Activated naive CD4-positive, alpha-beta T cell treated with anti-CD3 and anti-CD28 coated beads, Interleukin-2, amount 10 ng/mL, durations not matched to agents 7 days and 5 days (primary cell): ENCODE measurements at places on chromosomes 2 and 18.

GRCh38 chr18:47528343-47528742 lies 276.9 kb upstream of the SKOR2 start:
- no peak for DNase-seq

DNA sequence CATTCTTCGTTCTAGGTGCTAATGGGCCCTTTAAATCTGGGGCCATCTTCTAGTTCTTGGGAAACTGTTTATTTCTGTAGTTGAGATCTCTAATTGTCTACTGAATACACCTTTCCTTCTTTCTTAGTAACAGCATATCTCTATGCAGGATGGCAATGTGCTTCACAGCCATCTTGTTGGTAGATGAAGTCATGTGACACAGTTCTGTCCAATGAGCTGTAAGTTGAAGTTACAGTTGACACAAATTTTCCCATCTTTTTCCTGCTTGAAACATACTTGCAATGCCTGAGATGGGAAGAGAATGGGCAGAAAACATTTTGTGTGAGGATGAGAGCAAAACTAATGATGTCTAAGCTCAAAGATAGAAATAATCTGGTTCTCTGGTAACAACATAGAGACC lies 57.3 kb upstream of the PHLPP1 start:
- no peak for DNase-seq

GRCh38 chr18:2612996-2613395 lies 41.6 kb downstream of the NDC80 start:
- no peak for DNase-seq

GRCh38 chr2:127066942-127067341 lies 40.0 kb downstream of the BIN1 start:
- DNase-seq: no peak

DNA sequence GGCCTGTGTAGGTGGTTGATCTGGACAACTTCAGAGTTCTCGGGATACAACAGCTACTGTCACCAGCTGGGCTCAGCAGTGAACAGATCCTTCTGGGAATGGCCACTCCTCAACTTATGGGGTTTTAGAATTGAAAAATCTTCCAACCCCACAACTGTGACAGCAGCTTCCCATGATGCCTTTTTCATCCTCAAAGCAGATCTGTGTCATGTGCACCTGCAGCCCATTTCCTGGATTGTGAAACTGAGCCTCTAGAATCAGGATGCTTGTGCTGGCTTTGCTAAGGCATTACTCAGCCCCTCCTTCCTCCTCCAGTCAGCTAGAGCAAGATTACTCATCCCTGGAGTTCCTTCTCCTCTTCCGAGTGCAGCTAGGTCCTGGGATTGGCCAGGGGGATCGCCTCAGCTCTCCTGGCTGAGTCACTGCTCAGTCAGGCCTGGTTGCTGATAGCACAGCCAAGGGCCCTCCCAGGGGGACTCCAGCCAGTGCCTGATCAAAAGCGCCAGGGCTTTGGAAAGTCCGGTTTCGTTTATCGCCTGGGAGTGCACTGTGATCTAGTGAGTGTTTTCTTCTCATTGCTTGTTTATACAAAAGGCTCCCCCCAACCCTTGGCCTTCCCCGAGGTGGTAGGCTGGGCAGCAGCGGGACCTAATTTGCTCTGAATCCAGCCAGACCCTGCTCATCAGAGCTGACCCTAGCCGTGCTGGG lies 2.4 kb upstream of the LPIN1 start:
- peak; percentile 76 for DNase-seq

GRCh38 chr2:48343571-48344440 lies 186.1 kb upstream of the STON1 start:
- no peak for DNase-seq

DNA sequence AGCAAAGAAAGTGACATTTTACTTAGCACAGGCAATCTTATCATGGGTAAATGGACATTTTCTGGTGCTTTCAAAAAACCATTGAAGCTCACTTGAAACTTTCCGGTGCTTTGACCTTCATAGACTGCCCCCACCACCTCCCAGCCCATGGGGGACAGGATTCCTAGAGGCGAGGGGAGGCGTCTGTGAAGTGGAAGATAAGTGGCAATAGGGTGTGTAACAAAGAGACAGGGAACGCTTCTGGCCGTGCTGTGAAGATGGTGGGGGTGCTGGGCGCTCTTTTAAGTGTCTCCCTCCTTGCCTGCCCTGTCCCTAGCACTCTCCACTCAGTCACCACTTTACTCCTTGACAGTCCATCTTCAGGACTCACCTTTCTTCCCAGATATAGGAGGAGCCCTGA lies 23.4 kb upstream of the GMPPA start:
- DNase-seq: no peak

GRCh38 chr2:42614838-42615237 lies 46.4 kb downstream of the MTA3 start:
- DNase-seq: no peak

DNA sequence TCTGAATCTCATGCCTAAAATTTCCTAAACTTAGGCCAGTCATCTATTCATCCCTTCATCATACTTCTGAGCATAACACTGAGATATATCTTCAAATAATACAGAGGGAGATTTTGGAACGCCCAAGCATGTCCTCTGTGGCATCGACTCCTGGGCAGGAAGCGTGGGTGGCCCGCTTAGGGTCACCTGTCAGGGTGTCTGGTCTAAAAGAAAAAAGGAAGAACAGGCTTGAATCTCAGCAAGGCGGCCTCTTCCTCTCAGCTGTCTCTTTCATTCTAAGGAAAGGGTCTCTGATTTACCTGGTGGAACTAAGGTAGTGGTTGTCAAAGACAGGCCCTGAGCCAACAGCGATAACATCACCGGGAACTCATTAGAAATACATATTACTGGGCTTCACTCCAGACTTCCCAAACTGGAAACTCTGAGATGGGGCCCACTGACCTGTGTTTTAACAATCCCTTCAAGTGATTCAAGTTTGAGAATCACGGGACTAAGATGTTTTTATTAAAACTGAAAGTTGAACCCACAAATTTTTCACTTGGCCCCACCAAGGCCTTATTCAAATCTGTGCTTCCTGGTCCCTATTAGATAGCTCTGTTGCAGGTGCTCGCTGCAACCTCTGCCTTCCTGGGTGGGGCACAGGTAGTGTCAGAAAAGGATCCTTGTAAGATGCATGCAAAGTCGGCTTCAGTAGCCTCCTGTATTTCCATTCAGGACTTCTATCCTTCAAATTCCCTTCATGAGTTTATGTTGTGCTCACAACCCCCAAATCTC lies 162.3 kb upstream of the CCDC68 start:
- DNase-seq: no peak

DNA sequence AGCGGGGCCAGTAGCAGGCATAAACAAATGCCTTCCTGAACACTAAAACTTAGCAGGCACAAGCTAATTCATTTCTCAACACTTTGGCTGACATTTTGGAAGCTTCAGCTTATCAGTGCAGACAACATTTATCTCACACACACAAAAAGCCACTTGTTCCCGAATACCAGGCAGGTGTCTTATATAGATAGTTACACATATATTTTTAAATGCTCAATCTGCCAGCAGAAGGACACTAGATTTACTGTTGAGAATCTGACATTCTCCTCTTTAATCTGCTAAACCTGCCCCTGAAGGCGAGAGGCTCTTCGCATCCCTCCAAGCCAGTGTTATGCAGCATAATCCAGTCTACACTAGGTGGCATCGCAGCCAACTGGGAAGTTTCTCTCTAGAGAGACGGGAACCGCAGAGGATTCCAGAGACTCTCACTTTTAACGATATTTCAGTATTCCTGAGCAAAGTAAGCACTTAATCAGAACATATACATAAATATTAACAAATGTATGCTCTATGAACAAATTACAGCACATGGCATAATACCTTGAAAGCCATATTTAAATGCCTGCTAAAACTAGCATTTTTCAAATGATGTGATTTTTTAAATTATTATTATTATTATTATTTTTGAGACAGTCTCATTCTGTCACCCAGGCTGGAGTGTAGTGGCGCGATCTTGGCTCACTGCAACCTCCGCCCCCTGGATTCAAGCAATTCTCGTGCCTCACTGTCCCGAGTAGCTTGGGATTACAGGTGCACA lies 90.2 kb upstream of the SCG2 start:
- DNase-seq: no peak

- DNase-seq: no peak
These were observed 1526.0 kb downstream of the LRP1B start for GRCh38 chr2:140604788-140605187.

- no peak for DNase-seq
These were observed 9.6 kb downstream of the CPLX4 start for GRCh38 chr18:59308938-59309260.

GRCh38 chr2:3212984-3213383 lies 164.6 kb downstream of the EIPR1 start:
- DNase-seq: no peak

- no peak for DNase-seq
These were observed 1802.2 kb upstream of the PIK3C3 start for GRCh38 chr18:40152859-40153258.

DNA sequence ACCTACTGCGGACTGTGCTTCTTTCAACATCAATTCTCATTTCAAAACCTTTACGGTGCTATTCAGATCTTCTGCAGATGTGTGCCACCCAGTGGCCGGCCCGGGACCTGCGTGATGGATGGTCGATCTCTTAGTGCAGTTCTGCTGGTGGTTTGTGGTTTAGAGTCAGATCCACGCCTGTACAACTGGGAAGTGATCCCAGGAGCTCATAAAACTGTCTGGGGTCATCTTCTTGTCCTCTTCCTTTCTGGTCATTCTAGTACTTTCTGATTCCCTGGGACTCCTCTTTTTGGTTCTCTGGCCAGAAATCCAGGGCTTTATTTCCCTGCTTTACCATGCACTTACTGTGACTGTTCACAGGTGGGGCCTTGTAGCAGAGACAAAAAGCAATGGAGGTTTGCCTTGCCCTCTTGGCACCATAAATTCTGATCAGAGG lies 15.8 kb upstream of the SELENOI start:
- peak; percentile 91 for DNase-seq

DNA sequence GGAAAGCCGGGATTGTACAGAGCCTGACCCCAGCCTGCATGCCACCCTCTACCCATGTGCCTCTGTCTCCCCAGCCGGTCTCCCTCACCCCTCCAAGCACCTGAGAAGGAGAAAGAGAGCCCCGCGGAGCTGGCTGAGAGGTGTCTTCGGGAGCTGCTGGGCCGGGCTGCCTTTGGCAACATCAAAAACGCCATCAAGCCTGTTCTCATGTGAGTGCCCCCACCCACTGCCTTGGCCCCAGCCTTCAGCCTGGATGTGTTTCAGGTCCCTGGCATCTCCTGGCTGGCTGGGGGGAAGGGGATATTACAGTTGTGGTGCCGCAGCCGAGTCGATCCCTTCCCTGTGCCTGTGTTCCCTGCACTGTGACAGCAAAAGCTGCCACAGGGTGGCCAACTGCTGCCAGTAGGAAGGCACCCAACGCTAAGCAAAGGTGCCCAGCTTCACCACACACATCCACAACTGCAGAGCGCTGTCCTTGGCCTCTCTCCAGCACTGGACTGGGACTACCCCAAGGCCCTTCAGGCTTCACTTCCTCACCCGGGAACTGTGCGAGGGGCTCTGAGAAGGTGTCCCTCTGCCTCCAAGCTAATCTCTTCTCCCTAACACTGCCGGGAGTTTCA lies 38.4 kb downstream of the POMC start:
- no peak for DNase-seq

GRCh38 chr2:176139661-176140512 lies 10.4 kb downstream of the HOXD8 start:
- no peak for DNase-seq

GRCh38 chr2:108870069-108870644 lies 83.6 kb downstream of the CCDC138 start:
- no peak for DNase-seq

- DNase-seq: no peak
These were observed 463.3 kb downstream of the IRS1 start for GRCh38 chr2:226336283-226336682.

GRCh38 chr2:28678175-28678855 lies 73.3 kb upstream of the PPP1CB start:
- DNase-seq: no peak

- no peak for DNase-seq
These were observed 70.0 kb downstream of the ACOXL start for GRCh38 chr2:110802208-110802932.

GRCh38 chr2:61367177-61367576 lies 103.7 kb downstream of the USP34 start:
- DNase-seq: no peak

DNA sequence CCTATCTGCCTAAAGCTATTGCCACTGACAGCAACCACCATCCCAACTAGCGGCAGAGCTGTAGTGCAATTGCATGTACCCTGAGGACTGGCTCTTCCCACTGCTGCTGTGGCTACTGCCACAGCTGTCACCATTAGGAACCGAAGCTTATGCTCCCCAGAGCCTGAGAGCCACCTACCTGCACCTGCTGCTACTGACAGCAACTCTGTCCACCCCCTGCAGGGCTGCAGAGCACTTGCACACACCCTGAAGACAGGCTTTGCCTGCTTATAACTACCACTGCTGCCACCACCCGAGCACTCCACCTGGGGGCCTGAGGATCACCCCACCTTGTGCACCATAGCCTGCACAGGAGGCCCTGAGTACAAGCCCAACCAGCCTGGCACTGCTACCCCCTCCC lies 217.6 kb upstream of the FOSL2 start:
- no peak for DNase-seq

DNA sequence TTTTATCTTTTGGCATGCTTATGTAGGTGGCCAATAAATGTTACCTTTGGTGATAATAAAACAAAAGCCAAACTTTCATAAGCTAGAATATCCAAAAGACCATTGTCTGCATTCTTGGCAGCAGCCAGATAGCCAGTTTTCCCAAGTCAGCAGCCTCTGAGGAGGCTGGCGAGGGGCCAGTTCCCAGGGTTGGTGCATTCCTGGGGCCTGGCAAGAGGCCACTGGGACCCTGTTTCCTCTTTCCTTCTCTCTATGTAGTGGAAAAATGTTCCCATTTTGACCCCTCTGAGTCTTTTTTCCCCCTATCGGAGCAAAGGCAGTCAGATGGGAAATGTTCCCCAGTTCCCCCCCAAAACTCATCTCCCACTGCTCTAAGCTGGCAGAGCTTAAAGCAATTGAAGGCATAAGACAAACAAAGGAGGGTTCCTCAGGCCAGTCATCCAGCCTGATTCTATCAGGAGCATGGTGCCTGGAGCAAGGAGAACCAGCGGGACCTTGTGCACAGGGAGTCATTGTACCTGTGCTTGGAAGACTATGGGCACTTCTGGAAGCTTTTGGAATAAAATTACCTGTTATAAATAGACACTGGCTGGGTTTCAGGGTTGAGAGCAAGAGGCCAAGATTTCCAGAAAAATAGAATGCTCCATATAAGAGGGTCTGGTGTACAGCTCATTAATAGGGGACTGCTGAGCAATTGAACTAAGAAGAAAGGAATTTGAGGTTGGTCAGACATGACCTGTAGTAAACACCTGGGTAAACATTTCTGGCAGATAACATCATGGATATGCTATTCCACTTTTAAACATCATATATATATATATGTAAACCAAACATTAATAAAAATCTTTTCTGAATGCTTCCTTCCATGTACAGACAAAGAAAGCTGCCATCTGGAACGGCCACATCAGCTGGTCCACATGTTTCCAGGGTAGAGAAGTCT lies 63.4 kb downstream of the NCKAP5 start:
- DNase-seq: no peak

DNA sequence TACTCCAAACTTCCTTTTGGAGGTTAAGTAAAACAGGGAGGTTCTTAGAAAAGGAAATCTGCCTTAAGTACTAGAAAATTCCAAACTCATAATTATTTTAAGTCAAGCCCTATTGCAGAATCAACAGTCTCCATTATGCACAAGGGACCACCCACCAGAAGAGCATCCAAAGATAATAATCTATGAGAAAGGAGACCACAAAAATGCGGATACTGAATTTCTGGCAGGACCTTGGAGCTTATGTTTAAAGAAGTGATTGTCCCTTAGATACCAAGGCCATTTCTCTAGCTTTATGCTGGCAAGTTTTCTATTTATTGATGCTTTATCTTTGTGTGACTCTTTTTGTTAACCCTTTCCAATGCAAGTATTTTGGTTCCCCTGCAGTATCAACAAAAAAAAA lies 404.0 kb upstream of the MMADHC start:
- no peak for DNase-seq
